ENCODE measurements at places on chromosomes 4 and X. TPM values are rescaled to one million over a fixed set of nuclear protein-coding genes. Genes with fewer than 3 reads are reported as not detected.

- no peak for DNase-seq
These were observed 286.3 kb downstream of the PDGFC start for GRCh38 chr4:156685308-156685707.

DNA sequence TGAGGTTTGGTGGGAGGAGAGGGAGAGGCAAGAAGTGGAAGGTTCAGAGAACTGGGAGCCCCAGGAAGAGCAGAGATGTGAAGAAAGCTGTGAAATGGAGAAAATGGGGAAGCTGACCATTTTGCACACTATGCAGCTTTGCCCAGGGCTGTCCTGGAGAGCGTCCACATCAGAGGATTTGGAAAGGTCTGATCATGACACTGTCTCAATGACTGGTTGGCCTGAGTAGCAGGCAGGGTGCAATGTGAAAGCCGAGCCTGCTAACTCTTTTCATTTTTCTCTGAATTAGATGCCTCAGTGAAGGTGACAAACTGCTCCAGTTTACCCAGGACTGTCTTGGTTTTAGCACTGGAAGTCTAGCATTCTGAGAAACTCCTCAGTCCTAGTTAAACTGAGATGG lies 330.1 kb upstream of the RPS6KA3 start:
- no peak for DNase-seq

GRCh38 chrX:35890699-35891098 lies 28.8 kb upstream of the CFAP47 start:
- DNase-seq, result peak; percentile 43

GRCh38 chr4:128468123-128468989 lies 180.7 kb upstream of the PGRMC2 start:
- peak; percentile 84 for DNase-seq

DNA sequence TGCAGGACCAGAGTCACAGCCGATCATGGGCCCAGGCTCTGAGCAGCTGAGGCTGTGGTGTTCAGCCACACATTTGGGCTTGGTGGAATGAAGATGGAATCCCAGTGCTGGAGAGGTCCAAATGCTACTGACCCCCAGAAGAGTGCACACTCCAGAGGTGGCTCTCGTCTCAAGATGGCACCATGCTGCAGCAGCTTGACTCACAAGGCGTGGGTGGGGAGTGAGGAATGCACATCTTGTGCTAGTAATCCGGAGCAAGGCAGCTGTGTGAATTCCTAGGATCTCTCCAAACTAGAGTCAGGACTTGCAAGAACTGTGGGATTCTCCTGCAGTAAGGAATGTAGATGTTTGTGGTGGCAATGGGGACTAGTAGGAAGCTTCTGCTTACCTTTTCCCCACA lies 28.7 kb downstream of the RAB28 start:
- DNase-seq, result no peak

GC gene
- polyA plus RNA-seq, result 1.4 TPM

PITX2 gene
- polyA plus RNA-seq, result not detected

TMSB15A gene
- polyA plus RNA-seq, result 0.27 TPM

DNA sequence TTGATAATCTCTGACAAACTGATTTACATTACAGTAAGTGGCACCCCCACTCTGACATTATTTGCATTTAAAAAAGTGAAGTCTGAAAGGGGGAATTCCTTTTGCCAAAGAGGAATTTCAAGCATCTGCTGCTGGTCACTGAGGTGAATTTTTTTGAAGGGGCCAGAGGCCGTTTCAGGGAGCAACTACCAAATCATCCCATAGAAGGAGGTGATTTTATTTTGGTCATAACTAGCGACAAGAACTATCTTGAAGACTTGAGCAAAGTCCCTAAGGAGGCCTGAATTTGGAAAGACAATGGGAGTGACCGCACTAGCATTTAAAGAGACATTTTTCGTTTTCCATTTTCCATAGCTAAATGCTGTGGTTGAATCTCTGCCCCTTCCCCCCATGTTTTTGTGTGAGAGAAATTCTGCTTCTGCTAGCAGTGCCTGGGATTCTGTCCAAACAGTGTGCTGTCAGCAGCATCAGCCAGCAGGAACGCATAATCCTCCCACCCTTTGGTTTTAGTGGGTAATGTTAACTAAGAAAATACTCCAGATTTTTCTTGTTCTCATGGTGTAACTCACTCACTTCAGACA lies 110.1 kb upstream of the MED14 start:
- DNase-seq, result peak; percentile 46

- no peak for DNase-seq
These were observed 26.6 kb downstream of the VSIG4 start for GRCh38 chrX:66013194-66013816.

DNA sequence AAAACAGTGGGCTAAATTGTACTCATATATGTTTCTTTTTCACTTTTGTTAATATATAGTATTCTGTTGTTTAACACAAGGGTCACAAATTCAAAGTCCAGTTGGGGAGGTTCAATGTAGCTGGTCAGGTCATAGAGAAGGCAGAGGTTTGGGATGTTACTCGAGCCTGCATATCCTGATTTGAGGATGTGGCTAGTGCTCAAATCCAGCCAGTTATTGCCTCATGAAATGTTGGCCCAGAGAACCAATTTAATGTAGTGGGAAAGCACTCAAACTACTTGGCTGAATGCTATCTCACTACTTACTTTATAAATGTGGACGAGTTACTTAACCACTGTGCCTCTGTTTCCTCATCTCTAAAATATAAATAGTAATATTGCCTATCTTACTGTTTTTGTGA lies 12.5 kb downstream of the USO1 start:
- DNase-seq, result no peak

ETDA gene
- not detected for polyA plus RNA-seq

DNA sequence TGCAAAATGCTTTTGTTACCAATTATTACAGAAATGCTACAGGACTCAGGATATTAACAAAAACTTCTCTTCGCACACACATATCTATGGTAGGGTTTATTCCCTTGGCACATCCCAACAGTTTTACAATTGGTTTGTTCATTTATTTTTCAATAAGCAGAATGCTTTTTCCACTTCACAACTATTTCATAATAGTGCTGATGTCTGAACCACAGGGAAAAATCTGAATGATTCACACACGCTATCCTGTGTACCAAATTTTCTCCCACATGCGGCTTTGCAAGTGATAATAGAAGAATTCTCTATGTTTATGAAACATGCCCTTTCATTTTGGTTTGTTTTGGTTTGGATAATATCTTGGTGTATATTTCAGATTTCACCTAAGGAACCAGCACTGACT lies 725.7 kb upstream of the TENM3 start:
- DNase-seq, result no peak

MAGEE2 gene
- 0.16 TPM for polyA plus RNA-seq

TRAM1L1 gene
- 5.8 TPM for polyA plus RNA-seq

ANK2 gene
- 6.5 TPM for polyA plus RNA-seq

- DNase-seq, result no peak
These were observed 815.0 kb upstream of the PCDH10 start for GRCh38 chr4:132334081-132334480.

FGFBP2 gene
- polyA plus RNA-seq, result 0.26 TPM

- no peak for DNase-seq
These were observed 29.7 kb downstream of the EGF start for GRCh38 chr4:109942292-109942926.

DNA sequence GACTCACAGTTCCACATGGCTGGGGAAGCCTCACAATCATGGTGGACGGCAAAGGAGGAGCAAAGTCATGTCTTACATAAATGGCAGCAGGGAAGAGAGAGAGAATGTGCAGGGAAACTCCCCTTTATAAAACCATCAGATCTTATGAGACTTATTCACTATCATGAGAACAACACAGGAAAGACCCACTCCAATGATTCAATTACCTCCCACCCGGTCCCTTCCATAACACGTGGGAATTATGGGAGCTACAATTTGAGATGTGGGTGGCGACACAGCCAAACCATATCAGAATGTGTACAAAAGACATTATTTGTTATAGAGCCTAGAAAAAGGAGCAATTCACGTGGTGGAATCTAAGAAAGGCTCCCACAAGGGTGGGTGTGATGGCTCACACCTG lies 10.8 kb upstream of the HERC6 start:
- DNase-seq, result no peak

GRCh38 chrX:77742788-77743476 lies 43.1 kb downstream of the ATRX start:
- peak; percentile 33 for DNase-seq

HSD17B11 gene
- polyA plus RNA-seq, result 40.9 TPM

CLCN5 gene
- 6.1 TPM for polyA plus RNA-seq
